ENCODE measurements at places on chromosomes 3 and 15. TPM values are rescaled to one million over a fixed set of nuclear protein-coding genes. Genes with fewer than 3 reads are reported as not detected.
A peak's percentile ranks its signal among the peaks of the same experiment; 100 is the strongest.

DNA sequence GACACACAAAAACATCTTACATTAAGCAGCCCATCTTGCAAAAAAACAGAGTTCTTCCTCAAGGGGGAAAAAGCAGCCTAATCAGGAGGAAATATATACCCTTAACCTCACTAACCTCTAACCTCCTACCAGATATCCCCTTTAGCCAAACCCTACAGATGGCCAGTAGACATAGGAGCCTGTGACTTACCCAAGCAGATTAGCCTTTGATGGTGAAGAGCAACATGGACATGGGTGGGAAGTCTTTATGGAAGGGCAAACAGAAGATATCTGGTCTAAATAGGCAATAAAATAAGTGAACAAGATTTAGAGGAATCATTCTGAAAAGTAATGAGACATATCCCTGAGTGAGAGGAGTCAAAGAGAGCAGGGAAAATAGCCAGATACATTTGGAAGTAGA lies 119.4 kb upstream of the ARPP21 start:
- H3K36me3 ChIP-seq: no peaks in the 10 kb centered on the region
- H3K27ac ChIP-seq: no peak overlapping the region
- no peak overlapping the region for H3K4me3 ChIP-seq
- no peak for DNase-seq

DNA sequence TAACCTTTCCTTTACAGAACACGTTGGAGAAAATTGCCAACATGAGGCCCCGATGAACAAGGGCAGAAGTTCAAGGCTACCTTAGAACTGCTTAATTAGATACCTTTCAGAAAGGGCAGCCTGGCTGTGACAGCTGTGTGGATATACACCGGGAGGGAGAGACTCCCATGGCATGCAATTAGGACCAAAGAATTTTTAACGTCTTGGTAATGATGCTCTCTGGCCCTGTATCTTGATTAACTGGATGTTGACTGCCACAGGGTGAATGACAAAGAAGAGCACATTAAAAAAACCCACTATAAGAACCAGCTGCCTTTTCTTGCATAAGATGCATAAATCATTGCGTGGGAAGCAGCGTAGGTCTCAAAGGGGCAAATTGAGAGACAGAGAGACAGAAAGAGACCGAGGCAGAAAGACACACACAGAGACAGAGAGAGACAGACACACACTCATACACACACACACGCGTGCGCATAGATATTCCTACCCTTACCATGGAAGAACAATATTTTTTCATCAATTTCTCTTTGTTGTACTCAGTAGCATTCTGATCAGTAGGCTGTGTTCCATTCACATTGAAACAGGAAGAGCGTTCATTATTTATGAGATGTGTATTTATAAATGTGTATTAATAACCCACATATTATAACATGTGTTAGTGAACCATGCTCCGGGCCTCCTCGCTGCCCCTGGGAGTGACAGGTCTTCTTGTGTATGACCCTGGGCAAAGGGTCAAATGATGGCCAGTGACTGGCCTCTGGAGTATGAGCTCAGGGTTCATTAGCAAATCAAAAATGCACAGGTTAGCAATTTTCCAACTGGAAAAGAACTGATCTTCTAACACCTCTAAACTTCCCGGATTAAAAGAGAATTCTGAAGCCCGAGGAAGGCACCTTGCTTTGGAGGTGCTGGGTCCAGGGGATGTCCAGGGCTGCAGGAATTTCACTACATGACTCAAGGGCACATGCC lies 118.8 kb downstream of the NSMCE3 start:
- H3K4me3 ChIP-seq: no peak overlapping the region
- no peak for DNase-seq
- no peaks in the 10 kb centered on the region for H3K36me3 ChIP-seq
- H3K27ac ChIP-seq: no peak overlapping the region
- H3K27me3 ChIP-seq: no peaks in the 10 kb centered on the region
- no peaks in the 10 kb centered on the region for H3K4me1 ChIP-seq

- H3K4me3 ChIP-seq: no peak overlapping the region
- no peaks in the 10 kb centered on the region for H3K36me3 ChIP-seq
- H3K27me3 ChIP-seq: no peaks in the 10 kb centered on the region
- no peaks in the 10 kb centered on the region for H3K4me1 ChIP-seq
- DNase-seq: no peak
Observed at GRCh38 chr3:33980252-33980651, 181.8 kb downstream of the PDCD6IP start.

DNA sequence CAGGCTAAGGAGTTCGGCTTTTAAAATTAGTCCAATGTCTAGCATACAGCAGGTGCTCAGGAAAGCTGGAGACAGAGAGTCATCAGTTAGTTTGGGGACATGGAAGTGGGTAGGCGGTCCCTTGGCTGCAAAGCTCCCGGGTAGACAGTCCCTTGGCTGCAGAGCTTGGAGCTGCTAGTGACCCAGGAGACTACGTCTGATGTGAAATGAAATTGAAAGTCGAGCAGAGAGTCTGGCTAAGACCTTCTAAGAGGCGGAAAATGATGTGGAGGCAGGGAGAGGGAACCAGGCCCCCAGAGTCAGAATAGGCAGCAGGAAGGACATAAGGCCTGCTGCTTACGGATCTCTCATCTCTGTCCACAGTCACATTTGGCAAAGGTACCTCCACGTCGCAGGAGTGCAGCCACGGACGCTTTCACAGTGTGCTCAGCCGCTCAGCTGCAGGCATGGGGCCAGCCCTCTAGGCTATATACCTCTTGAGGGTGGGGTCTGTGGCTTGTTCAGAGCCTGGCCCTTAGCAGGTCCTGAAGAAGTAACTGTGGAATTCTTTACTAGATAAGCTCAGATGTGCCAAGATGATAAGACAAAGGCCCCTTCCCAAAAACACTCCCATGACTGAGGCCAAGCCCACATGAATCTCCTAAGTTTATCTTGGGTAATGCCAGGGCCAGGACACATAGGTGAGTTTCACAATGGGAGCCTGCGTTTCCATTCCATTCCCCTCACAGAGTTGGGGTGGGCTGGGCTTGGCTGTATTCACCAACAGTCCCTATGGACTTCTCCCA lies 131.7 kb downstream of the XXYLT1 start:
- no peaks in the 10 kb centered on the region for H3K4me1 ChIP-seq
- DNase-seq: no peak
- H3K27ac ChIP-seq: no peak overlapping the region
- H3K36me3 ChIP-seq: no peaks in the 10 kb centered on the region
- H3K27me3 ChIP-seq: no peaks in the 10 kb centered on the region

GRCh38 chr3:185207931-185208746 lies 45.7 kb downstream of the EHHADH start:
- no peak for DNase-seq
- no peak overlapping the region for H3K27ac ChIP-seq
- no peaks in the 10 kb centered on the region for H3K27me3 ChIP-seq
- H3K36me3 ChIP-seq: no peaks in the 10 kb centered on the region
- no peak overlapping the region for H3K4me3 ChIP-seq

- no peaks in the 10 kb centered on the region for H3K36me3 ChIP-seq
- no peaks in the 10 kb centered on the region for H3K27me3 ChIP-seq
- H3K4me3 ChIP-seq: no peak overlapping the region
- H3K27ac ChIP-seq: no peak overlapping the region
- DNase-seq: no peak
- peaks cover 6% of the 10 kb centered on the region for H3K4me1 ChIP-seq
Observed at GRCh38 chr3:193981504-193981903, 154.4 kb upstream of the HES1 start.

- no peak overlapping the region for H3K27ac ChIP-seq
- DNase-seq: no peak
Observed at GRCh38 chr3:39021465-39022285, 30.1 kb downstream of the SCN11A start.

DNA sequence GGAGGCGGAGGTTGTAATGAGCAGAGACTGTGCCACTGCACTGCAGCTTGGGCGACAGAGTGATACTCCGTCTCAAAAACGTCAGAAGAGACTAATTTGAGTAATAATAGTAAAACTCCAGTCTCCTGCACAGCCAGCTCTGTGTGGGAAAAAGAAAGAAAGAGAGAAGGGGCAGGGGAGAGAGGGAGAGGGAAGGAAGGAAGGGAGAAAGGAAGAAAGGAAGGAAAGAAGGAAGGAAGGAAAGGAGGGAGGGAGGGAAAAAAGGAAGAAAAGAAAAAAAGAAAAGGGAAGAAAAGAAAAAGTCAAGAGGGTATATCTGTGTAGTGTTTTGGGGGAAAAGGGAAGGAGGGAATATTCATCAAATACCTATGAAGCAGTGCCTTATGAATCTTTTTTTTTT lies 23.1 kb upstream of the PDIA3 start:
- no peaks in the 10 kb centered on the region for H3K27me3 ChIP-seq
- no peak overlapping the region for H3K27ac ChIP-seq
- H3K4me3 ChIP-seq: no peak overlapping the region
- H3K36me3 ChIP-seq: no peaks in the 10 kb centered on the region
- DNase-seq: no peak

DNA sequence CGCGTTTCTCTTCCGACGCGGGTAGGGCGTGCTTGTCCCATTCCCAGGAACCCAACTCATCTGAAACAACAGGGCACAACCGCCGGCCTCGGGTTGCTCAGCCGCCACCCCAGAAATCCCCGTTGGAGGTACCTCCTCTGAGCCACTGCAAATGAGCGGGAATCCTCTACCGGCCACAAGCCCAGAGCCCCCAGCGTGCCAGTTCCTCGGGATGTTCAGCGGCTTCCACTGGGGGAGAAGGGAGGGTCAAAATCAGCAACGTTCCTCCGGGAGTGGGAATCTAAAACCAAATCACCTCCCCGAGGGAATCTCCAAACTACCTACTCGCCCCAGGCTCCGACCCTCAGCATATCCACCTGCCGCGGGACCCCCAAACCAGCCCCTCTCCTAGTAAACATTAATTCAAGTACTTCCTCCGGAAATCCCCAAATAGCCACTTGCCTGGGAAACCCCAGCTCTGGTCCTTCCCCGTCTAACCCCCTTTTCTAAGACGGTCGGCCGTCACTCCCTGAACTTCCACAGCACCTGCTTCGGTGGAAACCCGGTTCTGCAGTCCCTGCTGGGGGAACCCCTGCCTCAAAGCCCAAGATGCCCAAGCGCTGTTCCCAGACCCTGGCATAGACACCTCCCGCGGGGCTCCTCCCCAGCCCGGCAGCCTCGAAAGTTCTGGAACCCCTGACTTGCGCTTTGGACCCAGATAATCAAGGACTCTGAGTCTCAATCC lies 887 bp downstream of the OXTR start:
- peaks cover 5% of the 10 kb centered on the region for H3K27me3 ChIP-seq
- no peaks in the 10 kb centered on the region for H3K36me3 ChIP-seq
- H3K27ac ChIP-seq: peak overlapping the region; percentile 42
- H3K4me3 ChIP-seq: peak overlapping the region; percentile 59

- H3K27me3 ChIP-seq: no peaks in the 10 kb centered on the region
- no peak overlapping the region for H3K4me3 ChIP-seq
- no peaks in the 10 kb centered on the region for H3K36me3 ChIP-seq
- no peaks in the 10 kb centered on the region for H3K4me1 ChIP-seq
- no peak for DNase-seq
Observed at GRCh38 chr15:98565566-98565965, 82.8 kb upstream of the IGF1R start.

DNA sequence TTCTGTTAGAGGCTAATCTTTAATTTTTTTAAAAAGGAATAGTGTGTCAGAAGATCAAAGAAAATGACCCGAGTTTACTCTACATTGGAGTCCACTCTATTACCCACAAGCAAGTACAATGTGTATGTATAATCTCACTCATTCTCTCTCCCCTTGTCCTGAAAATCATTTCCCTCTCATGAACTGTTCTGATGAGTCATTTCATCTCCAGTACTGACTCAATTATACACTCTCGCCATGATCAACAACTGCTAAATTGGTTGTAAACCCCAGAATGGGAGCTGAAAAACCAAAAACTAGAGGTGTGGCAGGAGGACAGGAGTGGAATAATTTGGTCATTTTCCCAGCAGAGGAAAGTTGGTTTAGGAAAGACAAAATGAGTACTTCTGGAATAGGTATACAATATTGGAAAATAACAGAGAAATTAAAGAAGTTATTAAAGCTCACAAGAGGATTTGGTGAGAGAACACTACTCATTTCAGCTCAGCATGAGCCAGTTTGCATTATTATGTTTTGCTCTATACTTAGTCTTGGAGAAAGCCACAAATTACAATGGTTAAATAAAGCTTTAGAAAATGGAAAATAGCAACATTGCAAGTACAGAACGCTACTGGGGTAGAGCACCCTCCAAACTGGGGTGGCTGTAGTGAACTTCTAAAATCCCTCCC lies 144.3 kb upstream of the PFN2 start:
- H3K4me3 ChIP-seq: no peak overlapping the region
- DNase-seq: no peak
- no peak overlapping the region for H3K27ac ChIP-seq

DNA sequence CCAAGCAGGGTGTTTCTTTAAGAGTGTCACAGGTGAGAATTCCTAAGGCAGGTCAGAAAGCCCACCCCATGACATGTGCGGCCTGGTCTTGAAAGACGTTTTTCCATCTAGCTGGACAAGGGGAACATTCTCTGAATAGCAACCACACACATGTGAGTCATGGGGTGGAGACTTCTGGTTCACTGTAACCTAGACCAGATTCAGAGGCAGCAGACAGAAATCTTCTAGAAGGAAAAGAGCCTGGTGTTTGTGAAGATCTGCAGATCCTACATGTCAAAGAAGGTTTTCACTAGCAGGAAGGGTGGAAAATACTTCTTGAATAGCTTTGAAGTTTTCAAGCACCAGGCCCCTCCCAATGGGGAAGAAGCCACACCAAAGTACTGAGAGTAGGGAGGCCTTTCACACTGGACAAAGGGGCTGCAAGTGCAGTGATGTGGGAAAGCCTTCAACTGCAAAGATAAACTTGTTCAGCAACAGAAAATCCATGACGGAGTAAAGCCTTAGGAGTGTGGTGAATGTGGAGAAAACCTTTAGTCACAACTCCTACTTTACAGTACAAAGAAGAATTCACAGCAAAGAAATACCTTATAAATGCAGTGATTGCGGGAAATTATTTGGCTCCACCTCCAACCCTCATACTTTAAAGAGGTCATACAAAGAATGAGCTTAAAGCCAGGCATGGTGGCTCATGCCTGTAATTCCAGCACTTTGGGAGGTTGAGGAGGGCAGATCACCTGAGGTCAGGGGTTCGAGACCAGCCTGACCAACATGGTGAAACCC lies 17.6 kb downstream of the ADAM10 start:
- H3K27ac ChIP-seq: no peak overlapping the region
- H3K4me1 ChIP-seq: no peaks in the 10 kb centered on the region
- no peak overlapping the region for H3K4me3 ChIP-seq

- no peak overlapping the region for H3K4me3 ChIP-seq
- no peak overlapping the region for H3K27ac ChIP-seq
- H3K4me1 ChIP-seq: no peaks in the 10 kb centered on the region
- H3K36me3 ChIP-seq: no peaks in the 10 kb centered on the region
Observed at GRCh38 chr3:109275702-109276293, 40.5 kb downstream of the DPPA2 start.

- no peak overlapping the region for H3K4me3 ChIP-seq
- no peak for DNase-seq
- no peak overlapping the region for H3K27ac ChIP-seq
- no peaks in the 10 kb centered on the region for H3K36me3 ChIP-seq
Observed at GRCh38 chr15:87167055-87167454, 1087.4 kb downstream of the AGBL1 start.

Gene CCRL2
- 3.8 TPM for total RNA-seq

Gene TLR9
- not detected for total RNA-seq

Gene BSN
- total RNA-seq: 0.15 TPM

Gene PDE8A
- total RNA-seq: 60.5 TPM

Gene DNAJC17
- 18.4 TPM for total RNA-seq

Gene ACTC1
- 1.6 TPM for total RNA-seq

Gene TTLL13
- not detected for total RNA-seq
